ENCODE measurements at places on chromosomes 16 and 17. TPM values are rescaled to one million over a fixed set of nuclear protein-coding genes. Genes with fewer than 3 reads are reported as not detected.

DNA sequence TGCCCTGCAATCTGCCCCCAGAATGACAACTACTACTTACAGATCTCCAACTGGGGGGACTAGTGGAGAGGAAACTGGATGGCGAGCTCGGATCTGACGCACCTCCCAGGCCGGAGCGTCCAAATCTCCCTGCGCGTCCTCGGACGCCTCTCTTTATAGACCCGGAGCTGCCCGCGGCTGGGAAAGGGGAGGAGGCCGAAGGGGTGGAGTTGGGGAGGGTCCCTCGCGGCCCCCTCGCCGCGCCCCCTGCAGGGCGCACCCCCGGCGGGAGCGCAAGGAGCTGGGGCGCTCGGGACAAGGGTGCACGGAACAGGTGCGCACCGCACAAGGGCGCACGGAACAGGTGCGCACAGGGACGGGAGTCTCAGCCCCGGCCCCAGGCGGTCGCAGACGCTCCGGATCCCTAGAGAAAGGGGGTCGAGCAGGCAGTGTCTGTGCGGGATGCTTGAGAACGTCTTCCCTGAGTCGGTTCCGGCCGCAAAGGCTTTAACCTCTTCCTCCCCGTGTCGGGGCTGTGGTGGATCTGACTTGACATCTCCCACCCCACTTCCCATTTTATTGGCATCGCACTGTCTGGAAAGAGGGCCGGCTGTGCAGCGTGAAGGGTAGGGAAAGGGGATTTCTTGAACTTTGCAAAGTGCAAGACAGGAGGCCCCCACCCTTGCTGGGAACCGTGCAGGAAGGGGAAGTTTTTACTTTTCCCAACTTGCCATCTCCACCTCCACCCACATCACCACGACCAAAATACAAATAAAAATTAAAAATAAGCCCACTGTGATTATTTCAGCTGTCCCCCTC, at the start of gene MYH11:
Gene MYH11, minus strand, starts transcription at position 128 of the 798 bp plus-strand sequence. CDS start 18,776 bp downstream, outside the sequence.
- no peaks in the 10 kb centered on the region for H3K27me3 ChIP-seq
- DNase-seq = peak; percentile 81

- H3K4me1 ChIP-seq = no peaks in the 10 kb centered on the region
- H3K36me3 ChIP-seq = no peaks in the 10 kb centered on the region
Measured at GRCh38 chr16:48013491-48013901, 142.3 kb downstream of the ABCC12 start.

GPR179 gene
- total RNA-seq = 5.3 TPM

C17orf67 gene
- 1.4 TPM for total RNA-seq

Data from uterus (tissue), 4 donors.